ENCODE measurements at places on chromosomes 7 and 10.

- peak; percentile 78 for DNase-seq
Measured at GRCh38 chr7:127447326-127447945, 54.9 kb upstream of the ZNF800 start.

GRCh38 chr7:18771834-18772566 lies 276.5 kb downstream of the HDAC9 start:
- no peak for DNase-seq

DNA sequence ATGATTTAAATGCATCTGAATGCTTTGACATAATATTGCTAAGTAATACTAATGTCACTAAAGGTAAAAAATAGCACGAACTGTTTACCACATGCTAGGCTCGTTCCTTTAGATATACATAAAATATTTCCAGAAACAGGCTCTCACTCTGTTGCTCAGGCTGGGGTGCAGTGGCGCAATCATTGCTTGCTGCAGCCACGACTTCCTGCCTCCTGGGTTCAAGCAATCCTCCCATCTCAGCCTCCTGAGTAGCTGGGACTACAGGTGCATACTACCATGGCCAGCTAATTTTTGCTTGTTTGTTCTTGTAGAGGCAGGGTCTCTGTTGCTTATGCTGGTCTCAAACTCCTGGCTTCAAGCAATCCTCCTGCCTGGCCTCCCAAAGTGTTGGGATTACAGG lies 183.3 kb downstream of the SGMS1 start:
- DNase-seq, result no peak

DNA sequence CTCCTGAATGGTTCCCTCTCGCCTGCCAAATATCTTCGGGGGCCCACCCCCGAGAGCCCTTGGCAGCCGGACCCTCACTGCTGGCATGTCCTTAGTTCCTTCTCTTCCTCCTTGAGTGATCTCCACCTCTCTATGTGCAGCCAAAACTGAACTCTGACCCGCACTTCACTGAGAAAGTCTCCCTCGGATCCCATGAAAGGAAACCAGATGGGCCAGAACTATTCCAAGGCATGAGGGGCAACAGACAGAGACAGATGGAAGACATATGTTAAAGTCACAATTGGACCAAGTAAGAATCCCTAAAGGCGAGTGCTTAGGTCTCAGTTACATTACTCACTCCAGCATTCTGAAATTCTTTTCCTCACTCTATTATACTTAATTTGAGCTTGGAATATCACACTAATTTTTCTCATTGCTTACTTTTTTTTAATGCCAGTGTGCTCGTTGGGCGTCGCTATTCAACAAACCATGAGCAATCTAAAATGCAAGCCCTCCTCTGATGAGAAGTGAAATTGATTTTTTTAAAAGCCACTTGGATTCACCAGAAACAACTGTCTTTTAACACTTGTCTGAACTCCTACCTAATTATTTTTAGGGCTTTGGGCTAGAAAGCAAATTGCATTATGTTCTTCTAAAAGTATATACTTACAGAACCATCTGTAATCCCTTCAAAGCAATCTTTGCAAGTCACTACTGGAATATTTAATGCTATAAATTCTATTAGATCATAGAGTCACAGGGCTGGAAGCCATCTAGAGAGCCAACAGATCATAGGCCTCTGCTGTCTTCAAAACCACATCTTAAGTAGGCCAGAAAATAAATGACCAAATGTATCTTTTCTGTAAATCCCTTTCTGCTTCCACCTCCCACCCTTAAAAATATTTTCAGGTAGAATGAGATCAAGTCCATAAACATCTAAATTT lies 43.3 kb upstream of the EZH2 start:
- DNase-seq, result no peak

DNA sequence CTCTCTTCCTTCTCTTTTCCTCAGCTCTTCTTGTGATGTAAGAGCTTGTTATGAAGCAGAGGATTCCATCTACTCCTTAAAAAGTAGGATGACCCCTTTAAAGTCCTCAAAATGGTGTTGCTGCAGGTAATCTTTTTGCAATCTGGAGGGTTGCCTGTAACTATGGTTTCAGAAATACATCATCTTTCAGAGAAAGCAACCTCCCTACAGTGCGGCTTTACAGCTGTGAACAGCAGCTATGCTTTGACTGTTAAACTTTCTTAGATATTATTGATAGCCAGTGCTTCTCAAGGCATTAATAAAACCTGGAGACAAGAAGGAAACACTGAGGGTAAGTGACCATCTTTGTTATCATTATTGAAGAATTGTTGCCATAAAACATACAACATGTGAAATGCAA lies 86.6 kb upstream of the MDFIC start:
- DNase-seq, result no peak

GRCh38 chr10:32905466-32905865 lies 52.6 kb downstream of the ITGB1 start:
- DNase-seq, result no peak

DNA sequence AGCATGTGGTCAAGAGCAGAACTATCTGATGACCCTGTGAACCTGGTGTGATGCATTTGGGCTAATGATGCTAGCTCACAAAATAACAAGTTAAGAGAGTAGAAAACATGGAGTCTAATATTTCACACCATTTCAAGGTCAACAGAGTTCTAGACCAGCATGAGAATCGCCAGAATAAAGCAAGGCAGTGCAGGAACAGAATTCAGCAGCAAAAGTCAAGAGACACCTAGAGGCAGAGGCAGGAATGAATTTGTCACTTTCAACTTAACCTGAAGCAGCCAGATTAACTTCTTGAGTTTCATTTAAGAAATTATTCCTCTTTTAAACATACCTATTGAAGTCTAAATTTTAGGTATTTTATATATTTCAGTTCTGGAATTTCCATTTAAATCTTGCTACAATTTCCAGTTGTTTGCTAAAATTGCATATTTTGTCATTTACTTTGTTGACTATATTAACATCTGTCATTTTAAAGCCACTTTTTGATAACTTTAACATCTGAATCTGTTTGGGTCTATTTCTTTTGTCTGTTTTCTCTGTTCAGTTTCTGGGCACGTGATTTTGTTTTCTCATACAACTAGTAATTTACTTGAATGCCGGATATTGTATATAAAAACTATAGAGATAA lies 44.2 kb upstream of the PRSS58 start:
- DNase-seq, result peak; percentile 19

GRCh38 chr7:130463553-130464434 lies 23.0 kb upstream of the CEP41 start:
- DNase-seq, result no peak

DNA sequence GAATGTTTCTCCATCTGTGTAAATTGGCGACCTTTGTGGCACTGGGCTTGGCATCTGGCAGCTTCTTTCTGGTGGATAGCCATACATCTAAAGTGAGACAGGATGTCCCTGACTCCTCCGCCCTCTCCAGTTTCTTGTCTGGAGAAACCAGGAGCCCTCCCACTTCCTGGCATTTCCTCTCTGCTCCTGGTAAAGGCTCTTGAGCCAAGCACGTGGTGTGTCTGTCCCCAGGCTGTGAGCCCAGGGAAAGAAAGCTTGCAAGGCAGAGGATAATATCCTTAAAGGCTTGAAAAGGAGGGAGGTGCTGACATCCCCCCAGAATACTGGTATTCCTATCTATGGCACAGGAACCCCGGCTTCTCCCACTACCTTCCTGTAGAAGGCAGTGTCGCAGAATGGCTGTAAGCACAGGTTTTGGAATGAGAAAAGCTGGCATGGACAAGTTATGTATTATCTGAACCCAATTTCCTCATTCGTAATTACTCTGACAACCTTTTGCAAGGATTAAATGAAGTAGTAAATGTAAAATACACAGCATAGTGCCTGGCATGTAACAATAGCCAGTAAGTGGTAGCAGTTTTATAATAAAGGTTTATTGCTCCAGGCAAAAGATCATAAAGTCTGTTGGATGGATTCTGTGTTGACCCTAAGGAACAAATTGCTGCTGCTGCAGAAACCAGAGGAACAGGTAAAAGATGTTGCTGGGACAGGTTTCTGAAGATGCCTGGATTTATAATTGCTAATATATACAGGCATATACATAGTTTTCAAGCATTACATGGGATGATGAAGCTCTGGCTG lies 11.8 kb upstream of the ACSL5 start:
- DNase-seq, result no peak

DNA sequence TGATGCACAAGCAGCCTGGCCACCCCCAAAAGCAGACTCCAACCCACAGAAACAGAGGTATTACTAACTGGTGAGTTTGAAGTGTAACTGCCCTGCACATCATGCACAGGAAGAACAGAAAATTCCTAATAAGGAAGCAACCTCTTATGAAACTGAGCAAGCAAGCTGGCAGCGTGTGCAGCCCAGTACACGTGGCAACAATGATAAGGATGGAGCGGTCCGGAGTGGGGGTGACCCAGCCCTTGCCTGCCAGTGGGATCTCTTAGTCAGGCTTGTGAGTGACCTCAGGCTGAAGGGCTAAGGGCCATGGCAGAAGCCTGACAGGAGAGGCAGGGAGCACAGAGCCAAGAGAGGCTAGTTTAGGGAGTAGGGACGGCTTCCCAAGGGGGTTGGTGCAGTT lies 22.1 kb upstream of the AOAH start:
- peak; percentile 89 for DNase-seq

- DNase-seq, result peak; percentile 52
Measured at GRCh38 chr10:98425511-98426352, 10.8 kb upstream of the PYROXD2 start.

DNA sequence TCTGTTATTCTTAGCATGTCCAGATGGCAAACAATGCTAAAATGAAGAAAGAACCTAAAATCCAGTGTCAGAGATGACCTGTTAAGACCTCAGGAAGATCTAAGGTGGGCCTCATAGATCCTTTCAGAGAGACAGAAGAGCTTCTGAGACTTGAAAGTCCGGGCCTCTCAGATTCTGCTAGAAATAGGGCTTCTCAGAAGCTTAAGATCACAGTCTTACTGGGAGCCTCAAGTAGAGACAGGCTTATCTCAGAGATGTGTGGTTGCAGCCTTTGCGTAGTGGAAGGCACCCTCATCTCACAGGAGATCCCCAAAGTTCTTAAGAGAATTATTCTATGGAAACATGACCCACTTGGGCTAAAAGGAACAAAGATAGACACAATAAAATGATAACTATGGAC lies 642.8 kb downstream of the TNS3 start:
- no peak for DNase-seq

DNA sequence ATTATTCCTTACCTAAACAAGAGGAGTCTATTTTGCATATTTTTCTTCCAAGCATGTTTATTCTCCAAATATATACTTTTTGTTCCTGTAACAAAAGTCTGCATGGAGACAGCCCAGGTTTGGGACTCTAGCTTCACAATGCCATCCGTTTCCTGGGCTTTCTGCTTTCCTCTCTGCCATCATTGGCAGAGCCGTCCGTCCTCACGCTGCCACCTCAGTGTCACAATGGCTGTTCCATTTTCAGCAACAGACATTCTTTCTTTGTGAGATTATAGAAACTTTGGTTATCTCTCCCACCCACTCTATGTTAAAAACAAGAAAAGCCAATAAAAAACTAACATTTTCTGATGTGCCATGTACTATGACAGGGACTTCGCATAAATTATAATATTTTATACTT lies 825.2 kb downstream of the REEP3 start:
- DNase-seq, result no peak

DNA sequence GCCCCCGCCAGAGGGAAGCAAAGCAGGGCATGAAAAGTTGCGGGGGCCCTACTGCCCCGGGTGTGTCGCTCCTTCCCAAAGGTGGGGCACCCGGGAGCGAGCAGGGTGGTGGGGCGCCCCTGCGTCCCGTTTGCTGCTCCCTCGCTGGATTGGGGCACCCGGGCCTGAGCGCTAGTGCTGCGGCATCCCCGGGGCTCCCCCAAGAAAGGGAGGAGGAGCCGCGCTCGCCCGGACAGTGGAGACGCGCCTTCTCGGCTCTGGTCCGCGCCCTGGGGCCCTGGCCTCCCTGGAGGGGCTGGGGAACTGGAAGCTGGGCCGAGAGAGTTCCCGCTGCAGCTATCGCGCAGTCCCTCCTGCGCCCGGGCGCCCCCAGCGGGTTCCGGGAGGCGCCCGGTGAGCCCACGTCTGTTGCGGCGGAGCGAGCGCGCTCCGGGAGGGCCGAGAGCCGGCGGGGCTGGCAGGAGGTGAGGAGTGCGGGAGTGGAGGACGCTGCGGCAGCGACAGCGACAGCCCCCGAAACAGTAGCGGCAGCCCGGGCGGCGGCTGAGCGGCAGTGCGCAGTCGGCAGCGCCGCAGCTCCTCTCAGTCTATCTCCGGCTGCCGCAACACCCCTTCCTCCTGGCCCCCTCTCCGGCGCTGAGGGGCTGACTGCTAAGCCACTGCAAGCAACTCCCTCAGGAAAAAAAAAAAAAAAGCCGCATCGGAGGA lies 504 bp upstream of the BMPER start:
- no peak for DNase-seq

DNA sequence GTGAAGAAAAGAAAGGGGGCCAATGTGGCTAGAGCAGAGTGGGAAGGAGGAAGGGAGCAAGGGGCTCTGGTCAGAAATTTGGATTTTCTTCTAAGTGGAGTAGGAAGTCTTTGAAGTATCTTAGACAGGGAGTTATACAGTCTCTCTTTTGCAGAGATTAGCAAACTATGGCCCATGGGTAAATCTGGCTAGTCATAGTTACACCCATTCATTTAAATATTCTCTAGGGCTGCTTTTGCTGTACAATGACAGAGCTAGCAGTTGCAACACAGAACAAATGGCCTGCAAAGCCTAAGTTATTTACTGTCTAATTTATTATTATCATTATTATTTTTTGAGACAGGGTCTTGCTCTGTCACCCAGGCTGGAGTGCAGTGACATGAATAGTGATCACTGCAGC lies 10.5 kb upstream of the LAMB4 start:
- no peak for DNase-seq

- no peak for DNase-seq
Measured at GRCh38 chr7:28759475-28759971, 198.6 kb downstream of the TRIL start.

- no peak for DNase-seq
Measured at GRCh38 chr7:107909445-107909844, 18.5 kb downstream of the DLD start.

GRCh38 chr10:79310911-79311573 lies 36.2 kb upstream of the PPIF start:
- no peak for DNase-seq

DNA sequence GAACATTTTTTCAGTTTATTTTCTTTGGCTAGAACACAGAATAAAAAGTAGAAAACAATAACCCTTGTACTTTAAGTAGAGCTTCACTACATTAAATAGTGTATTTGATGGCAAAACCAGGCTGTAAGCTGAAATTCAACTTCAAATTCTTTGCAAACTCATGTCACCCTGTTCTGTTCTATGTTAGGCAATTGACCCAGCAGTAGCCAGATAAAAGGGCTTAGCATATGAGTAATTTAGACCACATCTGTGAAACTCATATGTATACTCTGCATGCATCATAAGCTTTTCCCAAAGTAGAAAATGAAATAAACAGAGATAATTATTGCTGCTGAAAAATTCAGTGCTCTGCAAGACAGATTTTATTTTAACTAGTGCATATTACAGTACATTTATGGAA lies 150.2 kb downstream of the GNAI1 start:
- no peak for DNase-seq

- no peak for DNase-seq
Measured at GRCh38 chr10:129274748-129275474, 192.1 kb upstream of the MGMT start.

DNA sequence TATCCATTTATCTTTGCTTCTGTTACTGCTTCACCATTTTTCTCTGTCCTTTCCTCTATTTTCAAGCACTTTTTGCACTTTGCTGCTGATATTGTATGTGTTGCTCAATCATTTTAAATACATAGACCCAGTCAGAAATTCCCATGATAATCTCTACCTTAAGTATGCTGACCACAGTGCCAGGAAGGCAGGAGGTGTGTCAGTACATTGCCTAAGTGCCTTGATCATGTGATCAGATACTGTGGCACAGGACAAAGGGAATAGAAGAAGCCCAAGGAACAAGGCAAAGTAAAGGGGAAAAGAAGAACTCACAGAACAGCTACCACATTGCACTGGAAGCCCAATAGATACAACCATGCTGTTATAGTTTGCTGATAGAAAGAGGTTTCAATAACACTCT lies 53.7 kb upstream of the CD36 start:
- no peak for DNase-seq

All from inflammatory macrophage treated with lipopolysaccharide for 4 hours (primary cell).